ENCODE measurements at places on chromosomes 11 and 22. TPM values are rescaled to one million over a fixed set of nuclear protein-coding genes. Genes with fewer than 3 reads are reported as not detected.

DNA sequence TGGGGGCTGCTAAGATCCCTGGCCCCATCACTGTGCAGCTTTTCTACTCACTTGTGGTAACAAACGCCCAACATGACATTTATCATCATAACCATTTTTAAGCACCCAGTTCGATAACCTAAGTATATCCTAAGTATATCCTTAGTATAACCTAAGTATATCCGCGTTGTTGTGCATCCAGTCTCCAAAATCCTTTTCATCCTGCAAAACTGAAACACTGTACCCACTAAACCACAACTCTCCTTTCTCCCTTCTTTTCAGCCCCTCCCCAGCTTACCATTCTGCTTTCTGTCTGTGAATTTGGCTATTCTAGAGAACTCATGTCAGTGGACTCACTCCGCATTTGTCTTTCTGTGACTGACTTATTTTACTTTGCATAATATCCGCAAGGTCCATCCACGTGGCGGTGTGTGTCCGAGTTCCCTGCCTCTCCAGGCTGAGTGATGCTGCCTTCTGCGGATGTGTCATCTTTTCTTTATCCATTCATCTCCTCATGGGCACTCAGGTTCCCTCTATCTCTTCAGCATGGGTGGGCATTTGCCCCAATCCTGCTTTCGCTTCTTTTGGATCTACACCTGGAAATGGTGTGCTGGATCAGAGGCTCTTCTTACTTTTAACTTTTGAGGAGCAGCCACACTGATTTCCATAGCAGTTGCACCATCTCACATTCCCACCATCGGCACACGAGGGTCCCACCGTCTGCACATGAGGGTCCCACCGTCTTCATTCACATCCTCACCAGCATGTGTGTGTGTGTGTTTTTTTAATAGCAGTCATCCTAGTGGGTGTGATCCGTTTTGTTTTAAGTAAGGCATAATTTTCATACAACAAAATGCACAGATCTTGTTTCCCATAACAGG, 82.4 kb upstream of the CLDN5 start:
- DNase-seq = no peak

DNA sequence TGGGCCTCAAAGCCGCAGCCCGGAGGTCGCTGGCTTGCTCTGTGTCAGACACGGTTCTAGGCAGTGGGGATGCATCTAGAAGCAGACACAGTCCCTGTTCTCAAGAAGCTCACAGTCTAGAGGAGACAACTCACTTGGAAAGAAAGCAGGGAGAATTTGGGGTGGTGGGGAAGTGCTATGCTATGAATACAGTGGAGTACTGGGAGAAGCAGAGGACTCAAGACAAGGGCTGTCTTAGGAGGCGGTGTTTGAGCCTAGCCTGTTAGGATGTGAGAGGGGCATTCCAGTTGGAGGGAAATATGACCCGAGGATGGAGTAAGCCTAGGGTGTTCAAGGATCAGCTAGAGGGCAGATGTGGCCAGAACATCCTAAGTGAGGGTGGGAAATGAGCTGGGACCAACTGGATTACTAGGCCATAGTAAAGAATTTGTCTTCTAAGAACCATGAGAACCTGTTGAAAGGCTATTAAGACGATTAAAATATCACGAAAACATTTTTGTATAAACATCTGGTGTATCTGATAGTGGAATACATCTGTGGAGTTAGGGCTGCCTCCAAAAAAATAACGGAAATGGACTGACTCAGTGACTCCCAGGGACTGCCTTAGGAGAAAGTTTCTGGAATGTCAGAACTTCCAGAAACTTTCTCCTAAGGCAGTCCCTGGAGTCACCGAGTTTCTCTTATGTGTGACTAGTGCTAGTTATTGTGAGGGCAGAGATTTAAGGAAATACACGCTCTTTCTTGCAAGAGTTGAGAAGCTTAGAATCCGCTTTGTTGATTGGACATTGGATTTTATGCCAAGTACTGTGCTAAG, 1.1 kb upstream of the PITPNB start:
- peak; percentile 88 for DNase-seq

DNA sequence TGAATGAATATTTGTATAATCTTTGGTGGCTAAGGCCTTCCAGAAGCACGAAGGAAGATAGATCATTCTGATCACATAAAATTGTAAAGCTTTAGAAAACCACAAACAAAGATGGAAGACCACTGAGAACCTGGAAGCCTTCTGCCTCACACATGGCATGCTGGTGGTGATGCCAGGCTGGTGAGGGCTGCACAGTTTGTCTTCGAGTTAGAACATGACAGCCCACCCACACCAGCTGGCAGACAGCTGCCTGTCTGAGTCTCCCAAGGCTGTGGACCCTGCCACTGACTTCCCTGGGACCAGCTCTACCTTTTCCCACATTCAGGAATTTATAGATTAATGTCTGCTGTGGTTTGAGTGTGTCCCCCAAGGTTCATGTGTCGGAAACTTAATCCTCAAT, 48.8 kb upstream of the B3GAT1 start:
- no peak for DNase-seq

GRCh38 chr11:62851807-62852522, 12.6 kb upstream of the WDR74 start:
- no peak for DNase-seq

DNA sequence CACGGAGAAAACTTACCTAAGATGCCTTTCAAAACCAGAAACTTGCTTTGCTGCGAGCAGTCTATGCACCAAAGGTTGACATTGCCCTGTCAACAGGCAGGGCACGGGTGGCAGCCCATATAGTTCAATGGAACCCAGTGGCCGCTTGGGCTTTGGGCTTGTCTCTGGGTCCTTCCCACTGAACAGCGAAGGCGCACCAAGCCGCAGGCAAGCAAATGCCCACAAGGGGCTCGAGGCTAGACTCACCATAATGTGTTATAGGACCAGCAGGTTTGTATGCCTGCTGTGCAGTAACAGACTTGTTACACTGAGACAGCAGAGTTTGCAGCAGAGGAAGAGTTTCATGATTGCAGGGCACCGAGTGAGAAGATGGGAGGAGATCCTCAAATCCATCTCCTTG, 20.3 kb downstream of the CLDN5 start:
- no peak for DNase-seq

DNA sequence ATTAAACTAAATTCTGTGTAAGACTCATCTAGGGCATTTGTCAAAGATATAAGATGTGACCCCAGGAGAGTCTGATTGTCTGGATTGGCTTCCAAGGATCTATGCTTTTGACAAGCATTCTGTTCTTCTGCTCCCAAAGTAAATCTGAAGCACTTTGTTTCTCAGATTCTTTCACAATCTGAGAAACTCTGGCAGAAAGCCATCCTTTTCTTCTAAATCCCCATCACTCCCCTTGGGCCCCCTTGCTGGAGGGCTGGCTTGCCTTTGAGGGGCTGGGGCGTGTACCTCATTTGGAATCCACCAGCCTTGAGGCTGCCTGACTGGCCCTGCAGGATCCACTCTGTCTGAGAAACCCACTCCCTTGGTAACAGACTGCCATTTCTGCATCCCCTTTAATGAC, 173.5 kb upstream of the CTSC start:
- peak; percentile 5 for DNase-seq

DNA sequence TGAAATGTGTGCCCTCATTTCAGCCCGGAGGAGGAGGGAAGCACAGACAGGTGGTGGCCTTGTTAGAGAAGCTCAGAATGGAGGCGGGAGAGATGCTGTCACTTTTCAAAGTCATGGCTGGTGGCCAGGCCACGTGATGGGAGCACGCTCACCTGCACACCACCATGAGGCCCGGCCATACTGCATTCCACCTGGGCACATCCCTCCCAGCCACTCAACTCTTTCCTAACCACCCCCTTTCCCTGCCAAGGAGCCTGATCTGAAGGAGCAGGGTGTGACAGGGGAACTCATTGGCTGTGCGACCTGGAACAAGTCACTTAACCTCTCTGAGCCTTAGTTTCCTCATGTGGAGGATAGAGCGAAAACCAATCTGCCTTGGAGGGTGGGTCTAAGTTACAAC, 364.5 kb downstream of the CTTN start:
- DNase-seq = no peak

- DNase-seq = no peak
Measured at GRCh38 chr11:78022397-78023396, at the start of gene KCTD14. Gene KCTD14, minus strand, starts transcription at chr11:78023276. Its CDS starts 27 bp downstream, at chr11:78023249.

DNA sequence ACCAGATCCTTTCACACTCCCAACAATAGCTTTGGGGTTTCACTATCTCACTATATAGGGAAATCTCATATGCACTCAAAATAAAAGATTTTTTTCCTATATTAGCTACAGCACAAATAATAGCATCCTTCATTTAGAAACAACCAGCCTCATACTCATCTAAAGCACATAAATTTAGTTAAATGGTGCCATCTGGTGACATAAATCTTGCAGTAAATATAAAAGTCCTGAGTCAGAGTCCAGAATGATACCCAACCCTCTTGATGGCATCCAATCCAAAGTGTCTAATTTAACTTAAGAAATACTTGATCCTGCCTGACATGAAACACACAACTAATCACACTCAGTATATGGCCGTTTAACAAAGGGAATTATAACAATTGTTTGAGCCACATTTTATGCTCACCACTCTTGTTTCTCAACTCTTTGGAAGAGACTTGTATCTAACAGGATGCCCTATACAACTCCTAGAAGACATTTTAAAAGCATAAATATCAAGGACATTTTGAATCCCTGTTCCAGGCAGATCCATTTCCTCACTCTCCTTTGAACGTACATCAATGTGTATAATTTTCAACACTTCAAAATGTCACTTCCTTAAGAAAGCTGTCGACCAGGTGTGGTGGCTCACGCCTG, 36.2 kb downstream of the DLG2 start:
- DNase-seq = peak; percentile 21

GRCh38 chr22:46065691-46066454, 84.5 kb upstream of the PPARA start:
- peak; percentile 44 for DNase-seq

- DNase-seq = peak; percentile 40
Measured at GRCh38 chr22:36201630-36202319, at the start of gene APOL4. Gene APOL4, minus strand, starts transcription at chr22:36201809. Its CDS starts 75 bp downstream, at chr22:36201734.

- no peak for DNase-seq
Measured at GRCh38 chr22:39136317-39136716, 16.2 kb downstream of the CBX7 start.

DNA sequence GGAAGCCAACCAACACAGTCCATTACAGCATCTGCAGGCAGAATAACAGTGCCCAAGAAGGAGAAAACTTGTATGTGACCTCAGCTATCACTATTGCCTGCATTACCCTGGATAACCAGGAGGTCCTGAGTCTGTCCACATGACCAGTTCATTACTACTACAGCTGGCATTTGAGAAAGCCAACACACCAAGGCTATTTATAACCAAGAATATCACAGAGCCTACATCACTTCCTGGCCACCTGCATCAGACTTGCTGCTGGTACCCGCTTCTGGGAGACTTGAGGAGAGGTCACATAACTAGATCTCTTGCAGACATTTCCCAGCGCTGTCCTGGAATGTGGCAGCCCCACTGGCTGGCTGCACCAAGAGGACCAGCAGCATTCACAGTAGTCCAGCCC, 11.1 kb upstream of the OR56B4 start:
- no peak for DNase-seq

GRCh38 chr11:73281201-73281741, 9.1 kb downstream of the P2RY6 start:
- no peak for DNase-seq

DNA sequence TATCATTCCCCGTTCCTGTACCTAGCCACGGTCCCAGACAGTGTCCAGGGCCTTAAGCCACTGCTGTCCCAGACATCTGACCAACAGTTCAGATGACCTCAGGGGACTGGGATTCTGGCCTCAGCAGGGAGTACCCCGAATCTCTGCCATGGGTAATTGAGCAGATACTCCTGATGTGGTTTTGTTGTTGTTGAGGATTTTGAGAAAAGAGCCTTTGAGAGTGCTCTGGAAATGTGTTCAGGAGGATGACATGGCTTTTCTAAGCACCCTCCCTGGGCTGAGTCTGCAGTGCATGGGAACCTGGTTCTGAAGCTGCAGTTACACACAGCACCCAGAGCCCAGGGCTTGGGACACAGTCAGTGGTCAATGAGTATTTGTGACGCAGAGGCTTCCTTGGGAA, 30.4 kb downstream of the ADAMTS15 start:
- DNase-seq = peak; percentile 43

DNA sequence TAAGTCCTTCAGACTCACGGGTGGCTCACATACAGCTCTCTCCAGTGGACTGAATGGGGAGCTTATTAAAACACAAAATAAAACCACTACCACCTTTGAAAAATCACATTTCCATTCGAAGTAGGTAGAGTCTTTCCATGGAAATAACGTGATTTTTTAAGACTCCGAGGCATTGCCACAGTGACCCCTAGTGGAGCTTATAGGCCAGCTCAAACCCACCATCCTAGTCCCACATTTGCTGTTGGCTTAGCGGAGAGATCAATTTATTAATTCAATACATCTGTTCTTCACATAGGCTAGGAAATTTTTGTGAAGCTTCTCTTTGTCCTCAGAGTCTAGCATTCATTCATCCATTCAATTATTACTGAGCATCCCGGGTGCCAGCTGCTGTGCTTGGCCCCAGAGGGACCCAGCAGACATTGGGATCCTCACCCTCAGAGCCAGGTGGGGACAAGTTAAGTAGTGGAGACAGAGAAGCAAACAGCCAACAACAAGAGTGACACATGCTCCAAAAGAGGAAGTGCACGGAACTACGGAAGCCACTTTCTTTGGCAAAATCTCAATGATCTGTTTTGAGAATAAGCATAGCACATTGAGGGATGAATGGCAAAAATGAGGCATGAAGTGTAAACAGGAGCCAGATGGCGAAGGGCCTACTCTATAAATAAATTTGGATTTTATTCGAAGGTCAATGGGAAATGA, 10.2 kb upstream of the P4HA3 start:
- no peak for DNase-seq

DNA sequence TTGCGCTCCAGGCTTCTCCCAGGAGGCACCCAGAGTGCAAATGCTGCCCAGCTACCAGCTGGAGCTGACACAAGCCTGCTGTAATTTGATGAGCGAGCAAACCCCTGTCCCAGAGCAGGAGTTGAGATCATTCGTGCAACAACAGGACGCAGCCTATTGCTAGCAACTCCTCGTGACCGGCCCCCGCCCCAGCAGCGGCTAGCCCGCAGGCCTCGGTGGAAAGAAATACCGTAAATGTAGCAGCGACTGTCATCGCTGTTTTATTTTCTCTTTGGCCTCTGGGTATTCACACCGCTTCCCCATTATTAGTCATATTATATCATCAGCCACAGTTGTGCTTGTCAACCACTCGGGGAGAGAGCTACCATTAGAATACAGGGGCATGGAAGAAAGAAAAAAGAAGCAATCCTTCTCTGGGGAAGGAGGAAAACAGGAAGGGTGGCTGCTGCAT, 59.2 kb upstream of the ATXN10 start:
- peak; percentile 73 for DNase-seq

GRCh38 chr22:18970176-18970947, 34.3 kb upstream of the PRODH start:
- no peak for DNase-seq

DDX10 gene
- 20.3 TPM for total RNA-seq

SHISAL1 gene
- 3.0 TPM for total RNA-seq

PCNX3 gene
- 32.4 TPM for total RNA-seq

TAF6L gene
- total RNA-seq = 16.8 TPM

KRTAP5-1 gene
- total RNA-seq = not detected

MRPL49 gene
- 54.4 TPM for total RNA-seq

LUZP2 gene
- under 0.01 TPM for total RNA-seq

OAF gene
- 29.0 TPM for total RNA-seq

BTG4 gene
- not detected for total RNA-seq

Measured in fibroblast of villous mesenchyme (primary cell).